ENCODE measurements at places on chromosomes 4 and X. TPM values are rescaled to one million over a fixed set of nuclear protein-coding genes. Genes with fewer than 3 reads are reported as not detected.

The SPOCK3 gene
- 18.1 TPM for total RNA-seq

The SUV39H1 gene
- 9.1 TPM for total RNA-seq

The SH2D1A gene
- 0.09 TPM for total RNA-seq

The PDLIM3 gene
- total RNA-seq = 78.7 TPM

- DNase-seq = no peak
- no peak overlapping the region for H3K4me3 ChIP-seq
- no peaks in the 10 kb centered on the region for H3K36me3 ChIP-seq
- H3K4me1 ChIP-seq = no peaks in the 10 kb centered on the region
Observed at GRCh38 chr4:48388525-48389154, 47.3 kb downstream of the SLAIN2 start.

- H3K4me3 ChIP-seq = peak overlapping the region; percentile 7
- H3K27me3 ChIP-seq = no peaks in the 10 kb centered on the region
- H3K27ac ChIP-seq = peak overlapping the region; percentile 71
- peaks cover 9% of the 10 kb centered on the region for H3K4me1 ChIP-seq
Observed at GRCh38 chr4:8435656-8436121, 4.8 kb downstream of the ACOX3 start.

All from prostate gland (tissue), 2 donors.